Hypothalamus (tissue), 51 donors: ENCODE measurements at places on chromosomes 6 and 20.

DNA sequence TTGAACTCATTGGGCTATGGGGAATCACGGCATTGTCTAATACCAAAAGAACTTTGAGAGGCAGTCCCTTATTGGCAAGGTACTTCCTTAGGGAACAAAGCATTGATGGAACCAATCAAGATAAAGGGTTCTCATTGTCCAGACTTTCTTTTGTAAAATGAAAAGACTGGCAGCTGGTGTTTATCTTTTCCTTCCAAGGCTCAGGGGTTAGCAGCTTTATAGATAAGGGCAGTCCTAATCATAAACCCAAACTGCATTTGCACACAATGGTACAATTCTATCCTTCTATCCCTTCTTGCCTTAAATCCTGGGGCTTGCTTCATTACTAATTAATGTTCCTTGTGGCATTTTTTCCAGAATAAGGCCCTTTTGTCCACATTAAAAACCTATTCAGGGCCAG, 28.6 kb downstream of the CDK19 start:
- DNase-seq: no peak

DNA sequence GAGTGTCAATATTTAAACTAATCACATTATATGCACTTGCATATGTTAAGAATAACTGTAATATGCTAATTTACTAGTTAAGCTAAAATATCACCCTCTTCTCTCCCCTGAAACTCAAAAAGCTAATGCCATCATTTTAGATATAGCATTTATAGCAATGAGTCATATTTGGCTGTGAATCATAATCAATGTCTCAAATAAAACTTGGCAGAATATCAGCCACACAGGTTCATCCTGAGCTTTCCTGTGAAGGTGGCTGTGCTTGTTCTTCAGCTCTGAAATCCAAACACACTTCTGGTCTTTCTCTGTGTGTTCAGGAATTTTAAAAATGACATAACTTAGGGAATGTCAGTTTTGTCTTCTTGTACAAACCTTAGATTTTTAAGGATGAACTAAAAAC, 12.8 kb upstream of the PNRC1 start:
- DNase-seq: no peak

DNA sequence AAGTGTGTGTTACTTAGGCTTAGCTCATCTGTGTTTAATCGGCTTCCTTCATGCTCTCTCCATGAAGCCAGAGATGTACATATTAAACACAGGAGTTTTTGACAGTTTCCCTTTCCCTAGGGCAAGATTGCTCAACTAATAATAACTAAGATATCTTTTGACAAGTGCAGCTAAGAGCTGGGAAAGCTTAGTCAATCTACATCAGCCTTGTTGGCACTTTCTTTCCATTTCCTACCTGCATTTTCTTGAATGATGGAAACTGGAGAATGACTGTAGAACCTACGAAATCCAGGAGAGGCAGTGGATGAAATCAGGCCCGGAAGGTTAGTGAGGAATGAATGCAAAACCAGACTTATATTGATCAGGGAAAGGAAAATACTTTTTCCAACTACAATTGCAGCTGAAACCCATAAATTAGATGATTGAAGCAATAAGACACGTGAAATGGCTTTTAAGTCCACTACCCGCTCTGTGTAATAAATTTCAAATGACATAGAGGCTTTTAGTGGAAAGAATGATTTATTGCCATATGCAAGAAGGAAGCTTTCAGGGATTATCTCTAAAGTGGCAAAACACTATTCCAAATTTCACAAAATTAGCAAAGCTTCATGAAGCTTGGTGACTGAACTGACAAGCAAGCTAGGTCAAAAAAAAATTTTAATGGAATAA, 237.2 kb upstream of the ID4 start:
- no peak for DNase-seq

GRCh38 chr6:82176616-82177015, 70.9 kb downstream of the IBTK start:
- DNase-seq: no peak

GRCh38 chr6:125157725-125158124, 4.2 kb downstream of the TPD52L1 start:
- no peak for DNase-seq

DNA sequence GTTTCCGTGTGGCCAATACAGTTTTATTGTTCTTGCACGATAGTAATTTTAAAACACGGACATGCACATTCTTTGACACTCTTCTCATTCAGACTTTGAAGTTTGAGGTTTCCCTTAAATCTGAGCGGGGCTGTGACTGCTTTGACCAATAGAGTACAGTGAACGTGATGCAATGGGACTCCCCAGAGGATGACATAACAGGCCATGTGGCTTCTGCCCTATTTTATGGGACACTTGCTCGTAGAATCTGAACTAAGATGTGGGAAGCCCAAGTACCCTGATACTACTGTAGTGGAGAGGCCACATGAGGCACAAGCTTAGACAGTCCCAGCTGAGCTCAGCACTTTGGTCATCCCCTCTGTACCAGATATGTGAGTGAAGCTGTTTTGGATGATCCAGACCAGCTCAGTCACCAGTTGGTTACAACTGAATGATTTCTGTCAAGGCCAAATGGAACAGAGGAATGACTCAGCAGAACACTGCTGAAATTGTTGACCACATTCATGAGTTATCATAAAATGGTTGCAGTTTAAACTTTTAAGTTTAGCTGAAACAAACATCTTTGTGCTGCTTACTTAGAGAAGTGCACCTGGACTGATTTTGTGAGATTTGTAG, 279.4 kb downstream of the RFPL4B start:
- no peak for DNase-seq

DNA sequence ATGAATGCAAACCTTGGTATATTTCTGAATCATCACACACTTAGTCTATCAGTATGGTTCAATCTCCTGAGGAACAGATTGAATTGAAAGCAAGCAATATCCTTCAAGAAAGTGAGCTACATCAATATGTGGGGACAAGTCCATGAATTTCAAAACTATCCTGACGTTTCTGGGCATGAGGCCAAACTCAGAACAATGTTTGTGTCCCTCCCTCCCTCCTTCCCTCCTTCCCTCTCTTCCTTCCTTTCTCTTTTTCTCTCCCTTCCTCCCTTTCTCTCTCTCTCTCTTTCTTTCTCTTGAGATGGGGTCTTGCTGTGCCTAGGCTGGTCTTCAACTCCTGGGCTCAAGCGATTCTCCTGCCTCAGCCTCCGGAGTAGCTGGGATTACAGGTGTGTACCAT, 27.9 kb upstream of the SYNCRIP start:
- DNase-seq: no peak

- no peak for DNase-seq
These were observed 47.8 kb downstream of the ARHGAP40 start for GRCh38 chr20:38649275-38649891.

GRCh38 chr6:154453329-154453728, 57.2 kb downstream of the CNKSR3 start:
- DNase-seq: no peak

- no peak for DNase-seq
These were observed 30.7 kb downstream of the FGD2 start for GRCh38 chr6:37036146-37036545.

GRCh38 chr6:148989585-148989984, 242.8 kb downstream of the UST start:
- no peak for DNase-seq

- no peak for DNase-seq
These were observed 124.0 kb upstream of the MAFB start for GRCh38 chr20:40813029-40813431.

- DNase-seq: no peak
These were observed 65.2 kb downstream of the STX11 start for GRCh38 chr6:144215402-144215931.

GRCh38 chr20:37254114-37254878, 7.3 kb downstream of the GHRH start:
- no peak for DNase-seq

DNA sequence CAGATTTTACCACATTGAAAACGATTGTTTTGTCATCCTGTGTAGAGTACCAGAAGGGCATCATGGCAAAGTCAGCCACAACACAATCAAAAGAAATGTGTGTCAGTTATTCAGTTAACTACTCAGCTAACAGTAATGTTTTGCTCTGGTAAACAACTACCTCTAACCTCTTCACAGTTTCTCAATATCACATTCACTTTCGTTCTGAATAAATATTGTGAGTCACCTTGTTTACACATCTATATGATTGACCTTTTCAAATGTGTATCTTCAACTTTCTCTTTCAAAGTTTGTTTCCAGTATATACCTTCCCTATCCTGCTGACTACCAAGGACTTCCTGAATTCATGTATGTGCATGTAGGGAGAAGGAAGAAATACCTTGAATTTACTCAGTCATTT, 216.6 kb upstream of the UFL1 start:
- DNase-seq: no peak

DNA sequence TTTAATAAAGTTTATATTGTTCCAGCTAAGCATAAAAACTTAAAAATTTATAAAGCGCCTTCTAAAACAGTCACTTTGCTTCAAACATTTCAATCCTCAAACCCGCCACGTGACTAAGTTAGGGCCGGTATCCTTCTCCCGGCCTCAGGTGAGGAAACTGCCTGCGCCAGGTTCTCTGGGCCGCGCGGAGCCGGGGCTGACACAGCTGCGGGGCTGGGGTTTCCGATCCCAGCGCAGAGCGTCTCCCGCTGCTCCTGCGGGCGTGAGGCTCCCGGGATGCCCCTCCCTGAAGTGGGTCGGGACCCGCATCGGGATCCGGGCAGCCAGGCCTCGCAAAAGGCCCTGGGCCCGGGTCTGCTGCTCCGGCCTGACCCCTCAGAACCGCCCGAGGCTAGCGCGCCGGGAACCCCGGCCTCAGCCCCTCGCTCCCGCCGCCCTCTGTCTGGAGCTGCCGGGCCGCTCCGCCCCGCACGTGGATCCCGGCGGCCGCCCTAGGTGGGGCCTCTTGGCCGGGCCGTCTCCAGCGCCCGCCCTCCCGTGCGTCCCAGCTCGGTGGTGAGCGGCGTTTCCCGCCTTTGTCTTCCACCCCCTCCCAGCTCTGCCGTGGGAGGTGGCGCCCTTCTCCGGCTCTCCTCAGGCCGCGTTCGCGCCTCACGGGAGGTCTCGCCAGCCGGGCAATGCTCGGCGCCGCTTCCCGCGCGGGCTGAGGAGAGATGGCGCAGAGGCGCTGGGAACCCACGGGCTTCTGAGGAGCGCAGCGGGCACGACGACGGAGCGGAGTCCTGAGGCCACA, 267.9 kb downstream of the DLL1 start:
- no peak for DNase-seq

DNA sequence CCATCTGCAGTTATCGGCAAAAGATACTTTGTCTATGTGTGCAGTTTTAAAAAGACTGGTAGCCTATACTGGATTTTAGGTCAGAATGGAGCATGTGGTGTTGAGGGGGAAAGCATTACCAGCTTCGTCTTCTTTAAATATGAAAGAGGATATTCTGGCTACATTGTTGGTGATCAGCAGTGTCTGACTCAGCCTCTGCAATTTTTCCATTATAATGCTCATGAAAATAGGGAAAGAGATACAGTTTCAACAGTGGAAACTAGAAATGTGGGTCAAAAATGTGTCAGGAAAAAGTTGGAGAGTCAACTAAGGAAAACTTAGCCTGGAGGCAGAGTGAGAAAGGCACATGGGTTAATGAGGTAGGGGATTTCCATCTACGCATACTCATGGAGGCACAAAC, 45.2 kb downstream of the HDGFL1 start:
- DNase-seq: no peak

GRCh38 chr20:1934721-1935573, 39.7 kb downstream of the SIRPA start:
- no peak for DNase-seq

GRCh38 chr20:23244916-23245552, 105.6 kb upstream of the NXT1 start:
- DNase-seq: no peak

- peak; percentile 28 for DNase-seq
These were observed 1.2 kb downstream of the B3GAT2 start for GRCh38 chr6:70955441-70956190.

DNA sequence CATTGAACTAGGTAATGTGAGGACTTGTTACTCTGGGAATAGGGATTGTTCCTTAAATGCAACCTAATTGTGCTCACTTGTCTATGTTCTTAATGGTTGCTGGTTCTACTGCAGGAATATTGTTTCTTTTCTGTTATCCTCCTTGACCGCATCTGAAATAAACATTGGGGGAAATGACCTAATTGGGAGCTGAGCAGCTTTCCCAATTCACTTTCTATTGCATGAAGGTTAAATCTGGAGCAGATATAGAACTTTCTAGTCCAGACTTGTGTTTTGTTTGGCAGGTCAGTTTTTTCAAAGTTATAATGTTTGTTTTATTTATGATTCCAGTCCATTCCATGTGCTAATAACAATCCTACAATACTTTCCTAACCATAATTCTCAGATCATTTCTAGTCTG, 981.0 kb upstream of the CITED2 start:
- DNase-seq: no peak
